ENCODE measurements at places on chromosomes 16 and 17. TPM values are rescaled to one million over a fixed set of nuclear protein-coding genes. Genes with fewer than 3 reads are reported as not detected.

HCRT gene
- not detected for total RNA-seq

TCAP gene
- under 0.01 TPM for total RNA-seq

CCR7 gene
- total RNA-seq = 0.36 TPM

C17orf100 gene
- 0.28 TPM for total RNA-seq

ASGR2 gene
- total RNA-seq = not detected

PYY gene
- not detected for total RNA-seq

KRTAP1-5 gene
- total RNA-seq = 34.8 TPM
